ENCODE measurements at places on chromosomes 13 and 19. TPM values are rescaled to one million over a fixed set of nuclear protein-coding genes. Genes with fewer than 3 reads are reported as not detected.

DNA sequence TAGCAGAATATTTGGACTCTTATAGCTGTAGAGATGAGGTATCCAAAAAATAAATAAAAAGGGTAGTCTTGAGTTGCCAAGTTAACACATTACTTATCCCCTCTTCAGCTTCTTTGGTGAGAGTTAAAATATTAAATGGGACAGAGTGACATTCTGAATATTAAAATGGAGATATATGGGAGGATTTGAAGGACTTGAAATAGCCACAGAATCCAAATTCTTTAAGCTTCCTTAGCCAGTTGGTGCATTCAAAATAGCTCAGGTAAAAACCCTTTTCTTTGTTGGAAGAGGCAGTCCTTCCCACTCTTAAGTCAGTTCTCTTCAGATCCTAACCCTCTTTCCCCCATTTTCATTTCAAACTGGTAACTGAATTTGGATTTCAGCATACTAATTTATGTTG, 130.1 kb upstream of the KLF12 start:
- no peak for DNase-seq

DNA sequence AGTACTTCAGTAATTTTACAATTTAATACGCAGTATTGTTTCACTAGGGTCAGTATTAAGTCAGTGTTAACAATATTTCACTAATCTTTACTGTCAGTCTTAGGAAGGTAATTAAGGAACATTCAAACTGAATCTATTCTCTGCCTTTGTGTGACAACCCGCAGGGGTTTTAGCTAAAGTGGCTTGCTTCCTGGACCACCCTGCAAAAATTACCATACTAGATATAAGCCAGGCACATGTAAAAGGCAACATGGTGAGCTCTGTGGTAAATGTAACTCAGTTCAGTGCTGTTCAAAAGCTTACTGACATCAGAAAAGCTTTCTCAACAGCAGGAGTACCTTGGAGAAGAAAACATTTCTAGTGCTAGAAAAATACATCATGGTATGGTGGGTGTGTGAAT, 116.7 kb downstream of the FREM2 start:
- no peak for DNase-seq

DNA sequence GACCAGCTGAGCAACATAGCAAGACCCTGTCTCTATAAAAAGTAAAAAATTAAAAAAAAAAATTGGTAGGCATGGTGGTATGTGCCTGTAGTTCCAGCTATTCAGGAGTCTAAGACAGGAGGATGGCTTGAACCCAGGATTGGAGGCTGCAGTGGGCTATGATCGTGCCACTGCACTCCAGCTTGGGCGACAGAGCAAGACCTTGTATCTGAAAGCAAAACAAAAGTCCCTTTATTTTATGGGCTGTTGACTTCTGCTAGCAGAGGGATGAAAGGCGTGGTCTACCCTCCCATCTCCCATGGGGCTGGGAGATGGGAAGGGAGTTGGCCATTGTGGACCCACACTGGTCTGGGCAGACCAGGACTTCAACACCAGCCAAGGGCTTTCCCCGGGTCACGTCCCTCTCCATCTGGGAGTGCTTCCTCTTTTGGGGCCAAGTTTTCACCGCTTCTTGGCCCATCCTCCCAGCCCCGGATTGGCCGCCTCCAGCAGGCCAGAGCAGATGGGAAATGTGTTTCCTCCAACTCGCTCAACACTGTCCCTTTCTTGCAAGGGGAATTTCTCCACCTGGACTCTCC, 2.2 kb upstream of the TNFSF9 start:
- no peak for DNase-seq

DNA sequence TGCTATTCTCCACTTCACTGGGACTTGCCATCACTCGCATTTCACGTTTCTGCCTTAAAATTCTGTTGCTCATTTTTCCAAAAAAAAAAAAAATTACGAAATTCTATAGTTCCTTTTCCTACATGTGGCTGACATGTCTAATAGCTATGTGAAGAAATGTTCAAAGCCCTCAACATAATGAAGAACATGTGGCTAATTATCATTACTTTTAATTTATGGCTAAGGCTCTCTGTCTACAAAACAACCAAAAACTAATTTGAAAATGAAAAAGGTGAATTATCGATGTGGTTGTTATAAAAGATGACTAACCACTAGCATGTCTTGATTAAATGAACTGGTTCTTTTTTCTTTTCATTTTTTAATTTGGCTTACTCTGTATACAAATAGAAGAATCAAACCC, 940.0 kb downstream of the EFNB2 start:
- DNase-seq = no peak

- no peak for DNase-seq
These were observed 213.6 kb upstream of the CSNK1A1L start for GRCh38 chr13:37319031-37319443.

Gene ZNF865
- total RNA-seq = 13.6 TPM

Gene GPI
- total RNA-seq = 229 TPM
